SK-MEL-5 (cell line): ENCODE measurements at places on chromosomes 2 and 18.
A peak's percentile ranks its signal among the peaks of the same experiment; 100 is the strongest.

DNA sequence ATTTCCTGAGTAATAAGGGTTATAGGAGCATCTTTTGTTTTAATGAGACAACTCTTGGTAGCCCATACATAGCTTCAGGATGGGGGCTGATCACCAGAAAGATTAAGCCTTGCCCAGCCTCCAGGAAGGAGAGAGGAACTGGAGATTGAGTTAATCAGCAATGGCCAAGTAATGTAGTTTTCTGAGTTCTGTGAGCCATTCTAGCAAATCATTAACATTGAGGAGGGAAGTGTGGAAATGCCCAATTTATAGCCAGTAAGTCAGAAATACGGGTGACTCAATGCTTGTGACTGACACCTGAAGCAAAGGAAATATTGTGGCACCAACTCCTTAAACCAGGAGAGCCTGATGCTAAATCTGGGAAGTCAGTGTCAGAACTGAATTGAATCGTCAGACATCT is 205.1 kb upstream of the SRD5A2 start:
- DNase-seq = no peak

- DNase-seq = no peak
Measured at GRCh38 chr2:78020491-78020890, 498.3 kb upstream of the LRRTM4 start.

DNA sequence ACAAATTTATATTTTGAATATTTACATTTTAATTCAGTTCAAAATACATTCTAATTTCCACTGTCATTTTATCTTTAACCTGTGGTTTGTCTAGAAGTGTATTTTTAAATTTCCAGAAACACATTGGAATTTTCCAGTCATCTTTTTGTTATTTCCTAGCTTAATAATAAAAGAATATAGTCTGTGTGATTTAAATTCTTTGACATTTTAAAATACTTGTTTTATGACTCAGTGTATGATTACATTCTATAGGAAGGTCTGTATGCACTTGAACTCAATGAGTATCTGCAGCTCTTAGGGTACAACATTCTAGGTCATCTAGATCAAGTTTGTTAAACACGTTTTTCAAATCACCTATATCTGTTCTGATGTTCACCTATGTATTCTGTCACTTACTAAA is 88.3 kb upstream of the MBOAT2 start:
- DNase-seq = no peak

DNA sequence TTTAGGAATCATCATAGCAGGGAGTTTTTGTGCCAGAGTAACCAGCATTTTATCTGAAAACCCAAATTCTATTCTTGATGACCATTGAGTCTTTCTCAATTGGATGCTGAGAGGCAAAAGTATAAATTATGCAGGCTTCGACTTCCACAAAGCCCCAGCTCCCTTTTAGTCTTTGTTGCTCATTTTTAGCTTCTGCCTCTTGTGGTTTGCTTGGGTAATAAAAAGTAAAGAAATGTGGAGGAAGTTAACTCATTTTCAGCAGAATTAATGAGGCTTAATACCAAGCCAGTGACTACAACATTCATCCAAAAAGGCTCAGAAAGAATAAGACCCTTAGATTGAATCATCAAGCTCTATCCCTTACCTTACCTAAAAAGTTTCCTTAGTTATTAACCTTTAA is 18.6 kb downstream of the ERMN start:
- DNase-seq = peak; percentile 15

- DNase-seq = peak; percentile 28
Measured at GRCh38 chr2:38146907-38147307, 71.0 kb upstream of the CYP1B1 start.

DNA sequence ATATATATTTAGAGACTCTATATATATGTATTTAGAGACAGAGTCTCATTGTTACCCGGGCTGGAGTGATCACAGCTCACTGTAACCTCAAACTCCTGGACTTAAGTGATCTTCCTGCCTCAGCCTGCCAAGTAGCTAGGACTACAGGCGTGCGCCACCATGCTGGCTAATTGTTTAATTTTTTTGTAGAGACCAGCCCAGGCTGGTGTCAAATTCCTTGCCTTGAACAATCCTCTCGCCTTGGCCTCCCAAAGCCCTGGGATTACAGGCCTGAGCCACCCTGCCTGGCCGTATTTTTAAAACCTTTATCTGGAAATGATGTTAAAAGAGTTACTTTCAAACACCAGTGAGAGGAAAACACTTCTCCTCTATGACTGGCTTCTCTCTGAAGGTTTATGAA is 30.9 kb upstream of the PGAP1 start:
- DNase-seq = no peak

DNA sequence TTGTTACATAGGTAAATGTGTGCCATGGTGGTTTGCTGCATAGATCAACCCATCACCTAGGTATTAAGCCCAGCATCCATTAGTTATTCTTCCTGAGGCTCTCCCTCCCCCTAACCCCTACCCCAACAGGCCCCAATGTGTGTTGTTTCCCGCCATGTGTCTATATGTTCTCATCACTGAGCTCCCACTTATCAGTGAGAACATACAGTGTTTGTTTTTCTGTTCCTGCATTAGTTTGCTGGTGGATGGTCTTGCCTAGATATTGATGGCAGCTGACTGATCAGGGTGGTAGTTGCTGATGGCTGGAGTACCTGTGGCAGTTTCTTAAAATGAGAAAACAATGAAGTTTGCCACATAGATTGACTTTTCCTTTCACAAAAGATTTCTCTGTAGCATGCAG is 34.6 kb upstream of the MSTN start:
- no peak for DNase-seq

DNA sequence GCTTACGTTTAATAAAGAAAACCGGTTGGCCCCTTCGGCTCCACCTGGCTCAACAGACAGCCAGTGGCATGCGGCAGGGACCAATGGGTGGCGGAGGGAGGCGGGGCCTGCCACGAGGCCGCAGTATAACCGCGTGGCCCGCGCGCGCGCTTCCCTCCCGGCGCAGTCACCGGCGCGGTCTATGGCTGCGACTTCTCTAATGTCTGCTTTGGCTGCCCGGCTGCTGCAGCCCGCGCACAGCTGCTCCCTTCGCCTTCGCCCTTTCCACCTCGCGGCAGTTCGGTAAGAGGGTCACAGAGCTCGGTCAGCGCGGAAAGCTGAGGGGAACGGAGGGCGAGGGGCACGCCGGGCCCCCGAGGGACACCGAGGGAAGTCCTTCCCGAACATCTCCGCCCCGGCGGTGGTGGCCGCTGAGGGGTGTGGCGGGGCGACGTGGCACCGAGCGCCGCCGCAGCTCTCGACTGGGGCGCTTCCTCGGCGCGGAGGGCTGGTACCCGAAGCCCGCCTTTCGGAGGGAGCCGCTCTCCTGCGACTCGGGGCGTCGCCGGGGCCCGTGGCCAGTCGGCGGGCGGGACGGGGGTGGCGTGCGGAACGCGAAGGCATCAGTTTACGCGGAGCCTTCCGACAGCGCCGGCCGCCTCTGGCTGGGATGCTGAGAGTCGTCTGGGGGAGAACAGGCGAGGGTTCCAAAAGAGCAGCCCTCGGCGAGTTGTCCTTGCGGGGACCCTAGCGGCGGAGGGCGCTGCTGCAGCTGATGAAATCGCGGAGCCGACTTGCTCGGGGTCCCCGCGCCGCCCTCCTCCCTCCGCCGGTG is at the start of gene MTHFD2:
TSS of gene MTHFD2 (plus strand) at position 155 of the 814 bp plus-strand sequence. CDS start at position 182, 27 bp downstream.
- peak; percentile 100 for DNase-seq

DNA sequence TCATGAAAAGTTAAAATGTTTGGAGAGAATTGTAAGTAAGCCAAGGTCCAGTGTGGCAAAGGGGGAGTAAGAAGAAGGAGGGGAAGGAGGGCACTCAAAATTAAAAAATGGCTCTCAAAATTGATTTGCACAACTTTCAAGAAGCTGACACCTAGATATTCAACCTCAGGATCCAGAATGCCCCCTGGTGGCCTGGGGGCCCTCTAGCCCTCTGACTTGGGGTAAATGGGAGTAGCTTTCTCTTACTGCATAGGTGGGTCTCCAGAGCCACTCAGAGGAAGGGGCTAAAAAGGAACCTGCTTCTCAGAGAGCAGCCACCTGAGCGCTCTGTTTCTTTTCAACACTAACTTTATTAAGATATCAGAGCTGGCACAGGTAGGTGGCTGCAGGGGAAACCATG is 968.5 kb downstream of the BCL11A start:
- DNase-seq = peak; percentile 57

DNA sequence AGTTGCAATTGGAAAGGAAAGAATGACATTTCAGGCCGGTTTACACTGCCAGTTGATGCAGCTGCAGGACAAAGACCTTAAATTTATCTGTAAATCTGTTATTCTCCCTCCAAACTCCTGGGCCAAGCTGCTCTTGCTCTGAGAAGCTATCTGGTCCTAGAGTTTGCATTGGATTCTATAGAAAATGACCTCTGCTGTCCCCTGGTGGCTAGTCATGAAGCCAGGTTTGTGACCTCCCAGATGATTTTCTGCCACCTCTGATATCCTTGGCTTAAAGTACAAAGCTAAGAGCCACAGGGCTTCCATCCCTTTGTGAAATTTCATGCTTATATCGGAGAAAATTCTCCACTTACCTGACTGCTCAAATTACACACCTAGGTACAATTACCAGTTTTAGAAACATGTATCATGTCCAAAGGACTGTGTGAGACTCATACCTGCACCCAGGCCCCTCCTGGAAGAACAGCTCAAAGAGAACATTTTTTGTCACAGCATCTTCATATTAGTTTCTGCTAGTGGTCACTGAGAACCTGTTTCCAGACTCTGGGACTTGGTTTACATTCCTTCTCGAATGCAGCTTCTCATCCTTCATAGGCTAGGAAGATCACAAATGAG is 28.9 kb upstream of the IER3IP1 start:
- peak; percentile 72 for DNase-seq

DNA sequence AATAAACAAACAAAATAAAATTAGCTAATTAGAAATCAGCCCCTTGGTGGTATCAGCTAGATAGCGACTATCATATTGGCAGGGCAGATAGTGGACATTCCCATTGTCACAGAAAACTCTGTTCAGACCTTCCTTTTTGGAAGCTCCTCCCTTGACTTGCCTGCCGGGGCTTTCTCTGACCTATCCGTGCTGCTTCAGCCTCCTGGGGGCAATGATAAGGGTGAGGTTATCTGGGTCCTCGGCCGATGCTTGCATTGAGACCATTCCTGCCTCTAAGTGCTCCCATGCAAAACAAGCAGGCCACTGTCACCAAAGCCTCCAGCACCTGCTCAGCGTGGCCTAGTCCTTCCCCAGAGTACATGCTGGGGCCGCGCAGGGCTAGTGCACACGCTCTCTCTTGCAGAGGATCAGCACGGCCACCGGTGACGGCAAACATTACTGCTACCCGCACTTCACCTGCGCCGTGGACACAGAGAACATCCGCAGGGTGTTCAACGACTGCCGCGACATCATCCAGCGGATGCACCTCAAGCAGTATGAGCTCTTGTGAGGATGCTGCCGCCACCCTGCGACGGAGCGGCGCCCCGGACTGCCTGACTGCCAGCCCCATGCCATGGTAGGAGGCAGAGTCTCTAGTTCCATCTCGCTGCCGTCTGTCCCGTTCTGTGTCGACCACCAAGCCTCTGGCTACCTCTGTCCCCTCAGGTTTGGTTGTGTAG is 27.4 kb downstream of the MPPE1 start:
- DNase-seq = no peak

- DNase-seq = no peak
Measured at GRCh38 chr2:85578243-85579180, 1.1 kb downstream of the VAMP8 start.

DNA sequence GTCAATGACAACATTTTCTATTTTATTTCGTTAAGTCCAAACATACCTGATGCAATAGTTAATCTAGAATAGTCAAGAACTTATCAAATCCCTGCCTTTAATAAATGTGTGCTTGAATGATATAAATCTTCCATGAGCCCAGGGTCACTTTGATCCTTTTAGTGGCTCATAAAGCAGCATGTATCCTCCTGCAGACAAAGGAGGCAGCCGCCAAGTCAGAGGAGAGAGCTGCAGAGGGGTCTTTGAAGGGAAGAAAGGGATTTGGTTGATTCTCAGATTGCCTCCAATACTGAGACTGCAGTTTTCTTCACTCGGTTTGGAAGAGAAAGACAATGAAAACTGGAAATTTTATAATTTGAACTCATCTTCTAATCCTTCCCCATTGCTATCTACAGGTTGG is 378.4 kb upstream of the PIK3C3 start:
- DNase-seq = no peak

DNA sequence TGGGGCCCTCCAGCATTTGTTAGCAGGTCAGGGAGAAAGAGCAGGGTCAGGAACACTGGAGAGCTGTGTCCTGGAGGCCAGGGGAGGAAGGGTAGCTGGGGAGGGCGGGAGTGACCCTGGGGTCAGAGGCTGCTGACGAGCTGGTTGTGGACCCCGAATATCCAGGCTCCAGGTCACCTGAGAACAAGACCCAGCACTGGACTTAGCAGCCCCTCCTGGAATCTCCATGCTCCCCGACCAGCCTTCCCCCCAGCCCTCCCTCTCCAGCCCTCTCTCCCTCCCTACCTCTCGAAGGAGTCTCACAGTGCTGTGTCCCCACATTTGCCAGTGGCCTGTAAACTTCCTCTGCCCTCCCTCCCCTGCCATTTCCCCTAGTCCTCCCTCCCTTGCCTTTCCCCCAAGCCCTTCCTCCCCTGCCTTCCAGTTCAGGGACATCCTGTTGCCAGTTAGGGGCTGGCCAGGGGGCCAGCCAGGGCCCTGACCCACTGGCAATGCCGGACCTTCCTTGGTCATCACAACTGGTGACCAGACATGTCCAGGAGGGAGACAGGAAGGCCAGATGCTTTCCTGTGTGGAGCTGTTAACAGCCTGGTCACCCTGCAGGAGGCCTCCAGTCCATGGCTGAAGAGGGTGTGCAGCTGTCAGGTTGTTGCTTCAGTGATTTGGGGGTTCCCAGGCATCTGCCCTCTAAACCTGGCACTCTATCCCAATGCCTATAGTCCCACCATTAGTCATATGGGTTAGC is 50.0 kb upstream of the FAHD2A start:
- no peak for DNase-seq

DNA sequence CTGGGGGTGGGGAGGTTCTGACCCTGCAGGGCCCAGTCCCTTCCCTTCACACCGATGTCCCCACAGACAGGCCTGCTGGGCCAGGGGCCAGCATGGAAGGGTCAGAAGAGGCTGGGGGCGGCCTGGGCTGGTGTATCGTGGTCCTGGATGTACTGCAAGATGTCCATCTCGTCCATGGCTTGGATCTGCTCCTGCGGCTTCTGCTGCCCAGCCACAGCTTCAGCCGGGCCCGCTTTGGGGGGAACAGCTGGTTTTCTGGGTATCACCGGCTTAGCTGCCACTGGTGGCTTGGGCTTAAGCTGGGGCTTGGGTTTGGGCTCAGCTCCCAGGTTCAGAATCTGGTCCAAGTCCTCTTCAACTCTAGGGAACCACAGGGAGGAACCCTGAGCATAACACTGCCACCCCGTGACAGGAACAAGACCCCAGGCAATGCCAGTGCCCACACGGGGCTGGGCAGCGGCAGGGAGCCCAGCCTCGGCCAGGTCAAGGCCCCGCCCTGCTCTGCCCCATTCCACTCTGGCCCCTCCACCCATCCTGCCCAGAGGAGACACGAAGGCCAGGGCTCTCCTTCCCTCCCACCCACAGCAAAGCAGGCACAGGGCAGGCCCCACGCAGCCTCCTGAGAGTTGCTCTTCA is 31.9 kb downstream of the HS1BP3 start:
- no peak for DNase-seq

DNA sequence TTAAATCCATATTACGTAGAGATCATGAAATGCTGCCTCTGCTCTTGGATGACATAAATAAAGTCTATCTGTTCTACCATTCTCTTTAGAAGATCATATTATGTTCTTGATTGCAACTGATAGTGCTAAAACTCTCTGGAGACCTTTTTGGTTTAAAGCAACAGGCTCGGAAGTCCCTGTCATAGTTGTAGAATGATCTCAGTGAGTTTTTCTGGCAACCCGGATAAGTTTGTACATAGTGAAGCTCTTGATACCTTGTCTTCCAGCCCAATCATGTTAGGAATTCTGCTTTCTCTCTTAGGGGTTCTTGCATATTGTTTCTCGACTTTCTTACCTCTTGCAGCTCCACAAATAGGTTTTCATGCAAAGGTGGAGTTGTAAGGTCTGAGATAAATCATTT is 156.1 kb downstream of the TTC27 start:
- no peak for DNase-seq
